Activated CD4-positive, alpha-beta T cell treated with anti-CD3 and anti-CD28 coated beads, Interleukin-2, Interleukin-6, amounts not matched to agents 100 ng/mL and 50 ng/mL, durations not matched to agents 16 hours and 8 hours (primary cell): ENCODE measurements at places on chromosomes 2 and 18.

DNA sequence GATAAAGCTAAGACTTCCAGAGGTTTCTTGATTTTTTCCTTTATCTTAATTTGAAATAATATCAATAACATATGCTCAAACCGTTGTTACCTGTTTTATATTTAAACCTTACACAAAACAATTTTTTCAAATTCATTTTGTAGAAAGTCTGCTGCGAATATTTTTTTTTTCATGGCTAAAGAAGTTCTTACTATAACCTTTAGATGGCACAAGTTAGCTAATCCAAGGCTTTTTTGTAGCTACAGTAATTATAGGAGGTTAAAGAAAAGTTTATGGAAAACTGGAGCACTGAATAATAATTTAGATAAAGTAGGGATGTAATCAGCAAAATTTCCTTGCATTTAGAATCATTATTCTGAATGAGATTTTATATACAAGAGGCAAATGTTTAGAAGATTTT, 78.0 kb upstream of the PNPT1 start:
- DNase-seq, result no peak

DNA sequence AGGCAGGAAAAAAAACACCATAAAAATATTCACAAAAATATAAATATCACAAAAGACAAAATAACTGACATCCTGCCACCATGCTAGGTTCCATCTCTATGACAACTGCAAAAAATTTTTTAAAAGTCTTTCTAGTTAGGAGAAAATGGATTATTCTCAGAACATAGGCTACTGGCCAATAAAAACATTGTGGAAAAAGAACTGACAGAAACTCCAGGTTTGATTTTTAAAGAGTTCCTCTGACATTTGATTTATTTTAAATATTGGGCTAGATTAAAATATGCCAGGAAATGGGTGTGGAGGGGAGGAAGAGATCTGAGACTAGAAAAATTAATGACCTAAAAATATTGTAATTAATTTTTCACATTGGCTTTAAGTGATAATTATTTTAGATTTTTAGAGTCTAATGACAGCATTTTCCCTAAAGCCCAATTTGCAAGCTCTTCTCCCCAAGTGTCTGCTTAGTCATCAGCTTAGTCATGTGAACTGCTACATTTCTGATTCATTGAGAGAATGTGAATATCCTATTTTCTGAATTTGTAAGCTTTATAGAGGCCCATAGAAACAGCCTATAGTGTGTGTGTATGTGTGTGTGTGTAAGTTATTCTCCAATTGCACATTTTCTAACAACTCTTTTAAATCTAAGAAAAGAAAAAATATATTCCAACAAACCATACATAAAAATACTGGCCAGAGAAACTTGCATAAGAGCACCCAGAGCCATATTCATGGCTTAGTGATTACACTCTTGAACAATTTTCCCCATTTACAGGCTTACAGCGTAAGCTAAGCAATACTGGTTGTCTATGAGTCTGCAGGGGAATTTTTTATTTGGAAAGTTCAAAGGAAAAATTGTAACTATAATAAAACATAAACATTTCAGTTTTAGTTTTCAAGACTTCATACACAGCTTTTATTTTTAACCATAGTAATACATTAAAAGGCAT, 48.4 kb downstream of the TMEFF2 start:
- peak; percentile 17 for DNase-seq

DNA sequence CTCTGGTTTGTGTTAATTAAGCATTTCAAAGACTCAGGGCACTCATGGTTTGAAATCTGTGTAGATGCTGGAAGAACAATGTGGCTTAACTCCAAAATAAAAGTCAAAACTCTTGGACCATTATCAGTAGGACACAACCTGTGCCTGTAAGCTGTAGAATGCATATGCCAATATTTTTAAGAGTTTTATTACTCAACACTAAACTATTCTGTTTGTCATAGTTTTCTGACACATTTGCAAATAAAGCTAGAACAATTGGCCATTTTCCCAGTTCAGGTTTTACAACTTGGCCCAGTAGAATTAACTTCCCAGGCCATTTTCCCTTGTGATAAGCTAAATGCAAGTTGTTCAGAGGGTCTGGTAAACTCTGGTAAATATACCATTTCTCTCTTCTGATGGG, 713.1 kb downstream of the CBLN2 start:
- DNase-seq, result no peak

- DNase-seq, result peak; percentile 2
These were observed 173.5 kb downstream of the ALK start for GRCh38 chr2:29747786-29748470.

- DNase-seq, result no peak
These were observed 63.9 kb upstream of the TUBA3E start for GRCh38 chr2:130261970-130262760.

DNA sequence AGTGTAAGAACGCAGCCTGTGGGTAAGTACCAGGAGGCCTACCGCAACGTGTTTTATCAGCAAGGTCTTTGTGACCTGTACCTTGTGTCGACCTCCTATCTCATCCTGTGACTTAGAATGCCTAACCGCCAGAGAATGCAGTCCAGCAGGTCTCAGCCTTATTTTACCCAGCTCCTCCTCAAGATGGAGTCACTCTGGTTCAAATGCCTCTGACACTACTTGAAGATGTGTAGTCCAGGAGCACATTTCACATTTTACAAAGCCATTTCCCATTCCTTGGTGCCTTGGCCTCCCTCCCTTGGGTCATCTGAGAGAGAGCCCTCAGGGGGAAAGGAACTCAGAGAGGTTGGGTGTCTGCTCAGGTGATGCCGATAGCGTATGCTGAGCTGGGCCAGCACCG, 6.6 kb upstream of the HPCAL1 start:
- no peak for DNase-seq

- no peak for DNase-seq
These were observed 6.1 kb upstream of the AMMECR1L start for GRCh38 chr2:127891811-127892210.

DNA sequence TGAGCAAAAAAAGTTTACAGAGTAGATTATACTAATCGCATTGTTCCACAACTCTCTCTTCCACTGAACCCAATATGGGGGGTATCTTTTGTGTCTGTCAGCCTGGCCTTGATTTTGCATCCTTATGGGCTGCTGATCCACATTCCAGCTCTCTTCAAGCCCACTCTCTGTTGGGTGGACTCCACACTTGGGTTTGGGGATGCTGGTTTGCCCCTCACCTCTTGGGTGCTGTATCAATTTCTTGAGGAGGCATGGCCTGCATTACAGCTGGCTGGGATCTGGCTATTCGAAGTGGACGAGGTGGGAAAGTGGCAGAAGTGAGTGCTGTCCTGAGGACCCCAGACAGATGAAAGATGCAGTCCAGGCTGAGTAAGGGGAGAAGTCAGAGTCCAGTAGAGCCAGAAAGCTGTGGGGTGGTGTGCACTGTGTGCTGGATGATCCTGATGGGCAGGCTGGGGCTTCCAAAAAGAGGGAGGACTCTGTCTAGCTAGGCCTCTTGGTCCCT, 141.4 kb downstream of the CAPN13 start:
- DNase-seq, result no peak

GRCh38 chr2:235658351-235659174, 164.7 kb downstream of the AGAP1 start:
- no peak for DNase-seq

DNA sequence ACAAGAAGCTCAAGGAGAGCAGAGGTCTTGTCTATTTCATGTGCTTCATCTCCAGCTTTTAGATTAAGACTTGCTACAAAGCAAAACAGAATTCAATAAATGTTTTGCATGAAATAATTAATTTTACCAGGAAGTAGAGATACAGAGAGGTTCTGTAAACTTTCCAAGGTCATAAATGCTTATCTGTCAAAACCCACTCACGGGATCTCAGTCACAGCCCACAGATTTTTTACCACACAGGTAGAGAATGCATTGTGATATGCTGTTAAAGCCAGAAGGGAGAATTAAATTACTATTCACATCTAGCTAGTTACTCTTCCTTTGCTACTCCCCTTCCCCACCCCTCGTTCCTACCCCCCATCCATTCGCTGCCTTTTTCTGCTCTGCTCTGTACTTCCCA, 205.5 kb downstream of the DNAH7 start:
- no peak for DNase-seq
